A549 treated with RU486 at 1 μM for 4 hours (cell line): ENCODE measurements at places on chromosomes 3 and 15. TPM values are rescaled to one million over a fixed set of nuclear protein-coding genes. Genes with fewer than 3 reads are reported as not detected.

Gene MUSTN1
- not detected in 5 replicates for total RNA-seq

Gene TM6SF1
- total RNA-seq: 0.19 to 0.31 TPM (median 0.28 TPM) in 3 of 5 replicates, not detected in the others

Gene ADAMTS17
- total RNA-seq: 0.03 to 0.09 TPM (median 0.07 TPM) in 3 of 5 replicates, not detected in the others

Gene TRPM1
- total RNA-seq: not detected in 5 replicates

Gene SI
- not detected in 5 replicates for total RNA-seq

Gene B3GALNT1
- 0.15 to 0.23 TPM (median 0.21 TPM) in 3 of 5 replicates, not detected in the others for total RNA-seq

Gene MEIS2
- total RNA-seq: 8.5 to 12.4 TPM (median 9.7 TPM) in 5 replicates

Gene ITPKA
- total RNA-seq: 1.6 to 2.5 TPM (median 2.0 TPM) in 5 replicates

Gene ADGRG7
- total RNA-seq: not detected in 5 replicates

Gene CLDN18
- not detected in 5 replicates for total RNA-seq

Gene COL7A1
- 122 to 212 TPM (median 173 TPM) in 5 replicates for total RNA-seq
